Heart right ventricle (tissue), 16 donors: ENCODE measurements at places on chromosomes 3 and 15. TPM values are rescaled to one million over a fixed set of nuclear protein-coding genes. Genes with fewer than 3 reads are reported as not detected.

The PIF1 gene
- polyA plus RNA-seq: 0.38 TPM

The KCNMB2 gene
- polyA plus RNA-seq: 0.55 TPM

The STX19 gene
- 0.09 TPM for polyA plus RNA-seq

The GPR149 gene
- not detected for polyA plus RNA-seq

The C15orf62 gene
- 0.12 TPM for polyA plus RNA-seq

The SHC4 gene
- polyA plus RNA-seq: 2.6 TPM

The CPN2 gene
- 0.51 TPM for polyA plus RNA-seq

The SAMD7 gene
- not detected for polyA plus RNA-seq

The SPESP1 gene
- polyA plus RNA-seq: 5.3 TPM

The LYSMD2 gene
- polyA plus RNA-seq: 8.6 TPM

The NXPE3 gene
- 11.7 TPM for polyA plus RNA-seq

The PLA2G4D gene
- polyA plus RNA-seq: not detected

The NOX5 gene
- 0.37 TPM for polyA plus RNA-seq
